Chondrocyte (in vitro differentiated cells): ENCODE measurements at places on chromosomes 12 and 14. TPM values are rescaled to one million over a fixed set of nuclear protein-coding genes. Genes with fewer than 3 reads are reported as not detected.

DNA sequence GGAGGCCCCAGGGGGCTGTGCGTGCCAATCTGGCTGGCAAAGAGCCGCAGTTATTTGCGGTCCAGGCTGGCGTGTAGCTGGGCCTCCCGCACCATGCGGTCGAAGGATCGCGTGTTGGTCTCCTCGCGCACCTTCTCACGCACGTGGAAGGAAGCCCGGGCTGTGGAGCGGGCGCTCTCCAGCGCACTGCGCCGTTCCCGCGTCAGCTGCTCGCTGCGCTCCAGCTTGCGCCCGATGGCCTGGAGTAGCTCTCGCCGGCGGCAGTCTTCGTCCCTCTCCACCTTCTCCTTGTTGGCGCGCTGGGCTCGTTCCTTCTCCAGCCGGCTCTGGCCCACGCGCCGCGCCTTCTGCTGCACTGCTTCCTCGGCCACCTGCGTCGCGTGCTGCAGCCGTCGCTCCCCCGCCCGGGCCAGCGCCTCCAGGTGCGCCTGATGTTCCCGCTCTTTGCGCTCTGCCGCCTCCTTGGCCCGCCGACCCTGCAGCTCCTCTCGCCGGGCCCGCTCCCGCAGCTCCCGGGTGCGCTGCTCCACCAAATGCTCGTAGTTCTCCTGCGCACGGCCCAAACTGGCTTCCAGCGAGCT is 3.1 kb downstream of the CCDC177 start:
- no peak overlapping the region for H3K27ac ChIP-seq
- H3K4me1 ChIP-seq: peaks cover 5% of the 10 kb centered on the region
- no peaks in the 10 kb centered on the region for H3K36me3 ChIP-seq
- no peak for DNase-seq

DNA sequence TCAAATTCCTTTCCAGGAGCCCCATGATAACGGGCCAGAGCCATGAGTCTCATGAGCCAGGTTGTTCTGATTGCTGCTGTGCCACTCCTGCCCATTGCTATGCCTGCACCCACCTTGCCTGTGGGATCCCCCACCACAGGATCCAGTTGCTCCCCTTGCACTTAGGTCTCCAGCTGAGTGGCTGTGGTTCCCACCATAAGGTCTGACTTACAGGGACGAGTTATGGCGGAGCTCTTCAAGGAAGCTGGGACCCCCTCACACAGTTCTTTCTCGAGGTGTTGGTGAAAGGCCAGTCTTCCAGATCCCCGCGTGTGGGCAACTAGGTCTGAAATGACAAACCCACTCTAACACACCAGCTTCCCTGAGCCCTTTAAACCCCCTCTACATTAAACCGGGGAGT is 111.9 kb upstream of the C14orf180 start:
- H3K36me3 ChIP-seq: no peaks in the 10 kb centered on the region
- no peak overlapping the region for H3K4me3 ChIP-seq
- H3K27ac ChIP-seq: no peak overlapping the region
- H3K4me1 ChIP-seq: no peaks in the 10 kb centered on the region

DNA sequence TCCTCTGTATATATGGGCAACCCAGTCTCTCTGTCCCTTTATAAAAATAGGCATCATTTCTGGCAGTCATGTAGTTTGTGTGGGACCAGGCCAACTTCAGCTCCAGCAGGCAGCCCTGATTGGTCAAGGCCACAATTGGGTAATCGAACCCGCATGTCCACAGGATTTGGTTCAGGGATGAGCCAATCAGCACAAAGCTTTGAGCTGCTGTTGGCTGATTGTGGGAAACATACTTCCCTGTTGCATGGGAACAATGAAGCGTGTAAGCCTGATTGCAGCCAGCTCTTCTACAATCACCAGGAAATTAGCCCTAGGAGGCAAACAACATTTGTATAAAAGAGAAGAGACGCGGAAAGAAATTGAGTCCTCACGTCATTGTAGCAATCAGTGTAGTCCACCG is 328.6 kb downstream of the PCNX1 start:
- no peaks in the 10 kb centered on the region for H3K36me3 ChIP-seq
- no peak overlapping the region for H3K27ac ChIP-seq
- DNase-seq: no peak
- no peaks in the 10 kb centered on the region for H3K4me1 ChIP-seq
- H3K27me3 ChIP-seq: peaks cover 8% of the 10 kb centered on the region
- H3K4me3 ChIP-seq: no peak overlapping the region

- peaks cover 7% of the 10 kb centered on the region for H3K27me3 ChIP-seq
- no peak overlapping the region for H3K4me3 ChIP-seq
- no peaks in the 10 kb centered on the region for H3K4me1 ChIP-seq
- H3K27ac ChIP-seq: no peak overlapping the region
- no peak for DNase-seq
These were observed 572.7 kb downstream of the VRK1 start for GRCh38 chr14:97369901-97370300.

DNA sequence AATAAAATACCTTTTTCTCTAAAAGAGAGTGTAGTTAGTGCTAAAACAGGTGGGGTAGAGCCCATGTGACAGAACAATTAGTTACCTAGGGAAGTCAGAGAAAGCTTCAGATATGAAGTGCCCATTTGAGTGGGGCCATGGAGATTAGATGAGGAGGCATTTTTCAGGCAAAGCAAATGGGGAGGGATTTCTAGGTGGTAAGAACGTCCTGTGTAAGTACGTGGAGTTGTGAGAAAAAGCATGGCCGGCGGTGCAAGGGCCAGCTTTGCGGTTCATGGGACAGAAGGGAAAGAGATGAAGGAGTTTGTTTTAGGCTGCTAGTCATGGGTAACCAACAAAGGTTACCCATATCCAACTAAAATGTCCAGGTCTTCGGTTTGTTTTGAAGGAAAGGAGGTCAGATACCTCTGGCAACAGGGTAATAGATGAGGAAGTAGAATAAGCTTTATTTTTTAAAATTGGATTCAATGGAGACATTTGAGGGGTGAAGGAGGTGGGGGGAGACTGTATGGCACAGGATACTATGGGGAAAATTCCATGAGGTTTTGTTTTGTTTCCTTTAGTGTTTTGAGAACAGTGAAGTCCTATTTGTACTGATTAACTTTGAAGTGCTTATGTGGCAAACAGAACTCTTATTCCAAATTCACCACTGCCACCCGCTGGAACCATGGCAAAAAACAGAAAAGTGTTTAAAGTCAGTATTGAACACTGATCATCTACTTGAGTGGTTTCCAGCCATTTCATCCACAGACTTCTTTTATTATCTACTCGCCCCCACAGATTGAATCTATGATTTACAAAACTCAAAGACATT is 10.0 kb upstream of the SNRPF start:
- H3K27ac ChIP-seq: no peak overlapping the region
- H3K4me3 ChIP-seq: no peak overlapping the region
- no peak for DNase-seq
- H3K27me3 ChIP-seq: peaks cover 17% of the 10 kb centered on the region

DNA sequence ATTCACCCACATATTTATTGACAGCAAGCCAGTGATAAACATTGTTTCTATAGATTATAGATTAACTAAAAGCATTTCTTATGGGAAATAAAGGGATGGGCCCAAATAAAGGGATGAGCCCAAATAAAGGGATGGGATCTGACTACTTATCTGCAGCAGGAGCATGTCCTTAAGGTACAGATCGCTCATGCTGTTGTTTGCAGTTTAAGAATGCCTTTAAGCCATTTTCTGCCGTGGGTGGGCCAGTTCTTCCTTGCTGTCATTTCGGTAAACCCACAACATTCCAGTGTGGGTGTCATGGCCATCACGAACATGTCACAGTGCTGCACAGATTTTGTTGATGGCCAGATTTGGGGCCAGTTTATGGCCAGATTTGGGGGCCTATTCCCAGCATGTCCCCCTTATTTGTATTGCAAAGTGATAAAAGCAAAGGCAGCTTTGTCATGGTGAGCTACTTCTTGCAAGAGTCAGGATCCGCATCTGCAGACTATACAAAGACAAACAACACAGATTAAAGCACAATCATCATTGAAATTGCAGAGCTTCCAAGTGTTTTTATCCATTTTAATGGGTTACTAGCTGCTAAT is 700.7 kb downstream of the LRFN5 start:
- H3K27ac ChIP-seq: no peak overlapping the region
- H3K27me3 ChIP-seq: no peaks in the 10 kb centered on the region
- no peaks in the 10 kb centered on the region for H3K4me1 ChIP-seq
- H3K4me3 ChIP-seq: no peak overlapping the region

DNA sequence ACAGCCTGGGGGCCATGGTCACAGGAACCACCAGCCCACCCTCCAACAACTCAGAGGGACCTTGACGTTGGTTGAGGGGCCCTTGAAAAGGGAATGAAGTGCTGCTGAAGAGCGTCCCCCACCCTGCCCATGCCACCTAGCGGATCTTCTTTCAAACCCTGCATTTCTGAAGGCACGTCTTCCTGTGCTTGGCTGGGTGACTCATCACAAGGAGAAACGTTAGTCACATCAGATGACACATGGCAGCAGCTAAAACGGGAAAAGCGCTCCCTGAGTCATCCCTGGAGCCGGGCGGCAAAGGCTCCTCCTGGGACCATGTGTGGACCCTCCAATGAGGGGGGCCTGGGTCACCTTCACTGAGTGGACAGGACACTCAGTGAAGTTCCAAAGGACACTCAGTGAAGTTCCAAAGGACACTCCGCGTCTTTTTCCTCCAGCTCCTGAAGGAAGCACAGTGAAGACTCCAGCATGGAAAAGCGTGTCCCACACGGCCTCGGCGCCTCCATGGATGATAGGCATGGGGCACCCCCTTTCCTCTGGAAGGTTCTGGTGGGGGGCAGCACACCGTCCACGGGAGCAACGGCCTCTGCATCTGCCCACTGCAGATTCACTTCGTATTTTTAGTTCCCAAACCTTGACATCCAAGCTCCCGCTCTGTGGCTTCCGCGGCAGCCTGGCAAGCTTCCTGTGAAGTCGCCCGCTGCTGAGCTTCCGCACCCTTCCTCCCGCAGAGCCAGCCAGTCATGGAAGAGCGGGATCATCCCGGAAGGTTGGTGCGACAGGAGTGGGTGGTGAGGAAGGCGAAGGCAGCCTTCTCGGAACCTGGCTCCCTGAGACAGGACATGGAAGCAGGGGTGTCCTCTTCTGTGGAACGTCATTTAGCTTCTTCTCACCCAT is 383.4 kb downstream of the VRK1 start:
- no peak overlapping the region for H3K27ac ChIP-seq
- no peak overlapping the region for H3K4me3 ChIP-seq
- peaks cover 12% of the 10 kb centered on the region for H3K4me1 ChIP-seq
- peaks cover 6% of the 10 kb centered on the region for H3K27me3 ChIP-seq
- no peaks in the 10 kb centered on the region for H3K36me3 ChIP-seq

DNA sequence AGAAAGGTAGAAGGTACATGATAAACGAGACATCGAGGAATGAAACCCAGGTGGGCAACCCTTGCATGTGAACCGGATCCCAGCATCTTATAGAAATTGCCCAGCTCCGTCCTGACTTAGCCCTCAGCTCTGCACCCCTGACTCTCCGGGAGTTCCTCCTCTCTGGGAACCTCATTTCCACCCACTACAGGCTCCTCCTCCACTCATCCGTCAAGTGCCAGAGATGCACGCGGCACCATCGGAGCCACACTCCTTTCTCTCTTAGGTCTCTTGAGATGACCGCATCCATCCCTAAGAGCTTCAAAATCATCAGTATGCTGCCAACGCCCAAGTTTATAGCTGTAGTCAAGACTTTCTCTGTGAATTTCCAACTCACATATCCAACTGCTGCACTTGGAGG is 84.7 kb downstream of the TTC7B start:
- H3K36me3 ChIP-seq: no peaks in the 10 kb centered on the region
- no peak overlapping the region for H3K4me3 ChIP-seq
- peaks cover 15% of the 10 kb centered on the region for H3K4me1 ChIP-seq
- peak overlapping the region; percentile 6 for H3K27ac ChIP-seq
- DNase-seq: no peak
- H3K27me3 ChIP-seq: no peaks in the 10 kb centered on the region

DNA sequence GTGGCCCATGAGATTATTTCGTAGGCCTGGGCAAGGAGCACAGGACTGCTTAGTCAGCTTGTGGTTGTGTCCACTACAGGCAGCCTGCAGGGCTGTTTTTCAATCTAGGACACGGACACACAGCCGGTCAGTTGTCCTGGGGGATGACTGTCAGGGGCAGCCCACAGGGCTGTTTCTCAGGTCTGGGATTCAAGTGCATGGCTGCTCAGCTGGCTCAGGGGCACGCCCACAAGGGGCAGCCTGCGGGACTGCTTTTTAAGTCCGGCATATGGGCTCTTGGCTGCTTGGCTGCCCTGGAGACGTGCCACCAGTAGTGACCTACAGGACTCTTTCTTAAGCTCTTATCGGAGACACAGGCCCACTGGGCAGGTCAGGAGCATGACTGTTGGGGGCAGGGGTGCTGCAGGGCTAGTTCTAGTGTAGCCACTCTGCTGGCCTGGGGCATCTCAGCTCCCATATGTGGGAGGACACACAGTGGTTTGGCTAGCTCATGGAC is 26.6 kb upstream of the GTF2A1 start:
- H3K36me3 ChIP-seq: peaks cover 4% of the 10 kb centered on the region
- H3K27me3 ChIP-seq: no peaks in the 10 kb centered on the region
- H3K4me1 ChIP-seq: no peaks in the 10 kb centered on the region
- DNase-seq: no peak

GRCh38 chr12:96383991-96384390 is 16.2 kb downstream of the CDK17 start:
- no peak overlapping the region for H3K4me3 ChIP-seq
- peaks cover 48% of the 10 kb centered on the region for H3K4me1 ChIP-seq
- peak overlapping the region; percentile 83 for H3K27ac ChIP-seq
- no peak for DNase-seq

EML5 gene
- 0.19 TPM in 1 of 3 replicates, not detected in the others for total RNA-seq

PMCH gene
- not detected in 3 replicates for total RNA-seq

RASSF9 gene
- total RNA-seq: 0.44 to 0.82 TPM (median 0.47 TPM) in 3 replicates

GON7 gene
- total RNA-seq: 5.3 to 11.7 TPM (median 5.7 TPM) in 3 replicates

OR6C6 gene
- not detected in 3 replicates for total RNA-seq
